ENCODE measurements at places on chromosomes 12 and 14.
A peak's percentile ranks its signal among the peaks of the same experiment; 100 is the strongest.

DNA sequence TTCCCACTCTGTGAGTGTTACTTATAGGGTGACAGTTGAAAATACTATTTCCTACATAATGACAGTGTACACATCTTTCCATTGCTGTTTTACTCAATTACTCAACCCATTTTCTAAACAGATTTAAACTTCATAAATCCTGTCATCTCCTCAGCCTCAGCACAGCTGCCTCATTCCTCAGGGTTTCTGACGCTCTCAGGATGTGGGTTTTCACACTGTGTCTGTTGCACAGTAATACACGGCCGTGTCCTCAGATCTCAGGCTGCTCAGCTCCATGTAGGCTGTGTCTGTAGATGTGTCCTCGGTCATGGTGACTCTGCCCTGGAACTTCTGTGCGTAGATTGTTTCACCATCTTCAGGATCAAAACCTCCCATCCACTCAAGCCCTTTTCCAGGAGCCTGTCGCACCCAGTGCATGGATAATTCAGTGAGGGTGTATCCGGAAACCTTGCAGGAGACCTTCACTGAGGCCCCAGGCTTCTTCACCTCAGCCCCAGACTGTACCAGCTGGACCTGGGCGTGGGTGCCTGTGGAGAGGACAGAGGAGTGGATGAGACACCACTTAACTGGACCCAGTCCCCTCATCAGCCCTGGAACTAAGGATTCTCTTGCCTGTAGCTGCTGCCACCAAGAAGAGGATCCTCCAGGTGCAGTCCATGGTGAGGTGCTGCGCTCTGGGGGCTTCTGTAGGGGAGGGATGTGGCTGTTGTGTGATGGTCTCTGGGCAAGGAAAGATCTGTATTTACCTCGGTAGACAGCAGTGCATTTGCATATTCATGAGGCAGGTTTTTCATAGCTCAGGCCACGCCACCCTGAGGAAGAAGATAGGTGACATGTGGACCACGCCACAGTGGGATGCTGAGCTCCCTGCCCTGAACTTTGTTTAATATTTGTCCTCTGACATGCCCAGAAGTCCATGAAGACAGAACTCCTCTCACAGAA, 750.2 kb downstream of the TMEM121 start:
- DNase-seq, result no peak

- no peak for DNase-seq
Observed at GRCh38 chr14:49545716-49546115, 40.5 kb downstream of the RPS29 start.

GRCh38 chr14:93994919-93995682, 2.0 kb upstream of the CCDC197 start:
- DNase-seq, result peak; percentile 44

- no peak for DNase-seq
Observed at GRCh38 chr12:14852880-14853279, 9.6 kb upstream of the ART4 start.

GRCh38 chr14:29684926-29685325, 242.7 kb downstream of the PRKD1 start:
- DNase-seq, result no peak

- no peak for DNase-seq
Observed at GRCh38 chr14:20434701-20435581, 1.0 kb downstream of the KLHL33 start.

GRCh38 chr12:49905718-49906314, 2.1 kb upstream of the FAIM2 start:
- DNase-seq, result no peak

DNA sequence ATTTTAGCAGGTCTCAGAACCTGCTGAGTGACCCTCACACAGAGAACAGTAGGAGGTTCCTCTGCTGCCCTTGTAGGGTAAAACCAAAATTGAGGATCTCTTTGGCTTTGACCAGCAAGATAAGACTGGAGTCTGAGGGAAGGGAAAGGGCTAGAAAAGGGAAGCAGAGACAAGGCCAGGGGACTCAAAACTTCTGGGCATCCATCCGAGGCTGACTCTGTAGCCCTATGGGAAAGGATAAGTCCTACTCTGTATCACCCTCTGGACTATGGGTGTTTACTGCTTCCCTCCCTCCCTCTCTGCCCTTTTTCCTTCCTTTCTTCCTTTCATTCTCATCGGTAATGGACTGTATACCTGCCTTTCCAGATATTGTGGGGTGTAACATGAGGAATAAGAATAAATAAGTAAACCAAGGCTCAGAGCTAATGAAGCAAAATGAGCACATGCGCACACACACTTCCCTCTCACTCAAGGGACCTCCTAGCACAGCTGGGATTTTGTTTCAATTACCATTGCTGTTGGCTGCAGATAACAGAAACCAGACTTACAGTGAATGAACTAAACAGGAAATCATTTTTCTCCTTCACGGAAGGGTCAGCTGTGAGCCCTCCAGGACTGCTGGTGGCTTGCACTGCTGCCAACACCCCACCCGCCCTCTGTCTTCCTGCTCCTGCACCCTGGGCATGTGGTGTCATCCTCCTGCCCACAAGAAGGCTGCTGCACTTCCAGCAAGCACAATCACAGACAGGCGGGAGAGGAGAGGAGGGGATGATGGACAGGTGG, 404.4 kb upstream of the CCDC196 start:
- no peak for DNase-seq

DNA sequence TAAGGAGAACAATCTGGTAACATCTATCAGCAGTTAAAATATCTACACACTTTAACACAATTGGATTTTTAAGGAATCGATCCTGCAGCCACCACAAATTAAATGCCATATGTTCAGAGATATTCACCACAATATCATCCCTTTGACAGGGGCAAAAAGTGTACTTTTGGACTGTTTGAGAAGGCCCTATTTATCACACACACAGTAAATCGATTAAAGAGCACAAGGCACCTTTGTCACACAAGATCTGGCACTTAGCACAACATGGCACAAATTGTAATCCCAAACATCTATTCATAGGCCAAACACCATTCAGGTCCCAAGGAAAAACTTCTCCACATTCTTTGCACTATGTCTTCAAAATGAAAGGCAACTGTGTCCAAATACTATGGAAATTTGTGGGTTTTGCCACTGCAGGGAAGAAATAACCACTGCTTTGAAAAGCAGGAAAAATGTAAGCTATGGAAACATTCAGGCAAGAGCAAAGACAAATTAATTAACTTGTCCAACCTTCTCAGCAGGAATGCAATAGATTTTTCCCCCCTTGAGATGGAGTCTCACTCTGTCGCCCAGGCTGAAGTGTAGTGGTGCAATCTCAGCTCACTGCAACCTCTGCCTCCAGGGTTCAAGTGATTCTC, 282.5 kb upstream of the TMPO start:
- no peak for DNase-seq
